Uterus (tissue), 4 donors: ENCODE measurements at places on chromosomes 3 and 15. TPM values are rescaled to one million over a fixed set of nuclear protein-coding genes. Genes with fewer than 3 reads are reported as not detected.

Gene TMCO5A
- not detected for total RNA-seq

Gene AADACL2
- not detected for total RNA-seq

Gene SNURF
- 22.2 TPM for total RNA-seq

Gene TRANK1
- total RNA-seq = 10.6 TPM

Gene CCDC39
- total RNA-seq = not detected

Gene SMCO1
- total RNA-seq = not detected

Gene ABHD17C
- 5.5 TPM for total RNA-seq

Gene PLS1
- 1.8 TPM for total RNA-seq

Gene SEMA7A
- 16.9 TPM for total RNA-seq

Gene OR5K2
- not detected for total RNA-seq

Gene HRH1
- total RNA-seq = 16.3 TPM

Gene PPP1R14D
- total RNA-seq = not detected

Gene CPOX
- 15.6 TPM for total RNA-seq

Gene PLXNB1
- 23.5 TPM for total RNA-seq

Gene CYP19A1
- total RNA-seq = not detected

Gene RETNLB
- total RNA-seq = not detected

Gene FAH
- 8.2 TPM for total RNA-seq

Gene P2RY12
- 0.95 TPM for total RNA-seq

Gene LRRC2
- total RNA-seq = 10.7 TPM

Gene FRMD4B
- total RNA-seq = 9.4 TPM

Gene ABTB1
- 14.4 TPM for total RNA-seq

Gene B3GNT5
- 9.7 TPM for total RNA-seq

Gene CAV3
- not detected for total RNA-seq

Gene CFAP161
- 3.3 TPM for total RNA-seq

Gene AGTR1
- total RNA-seq = 7.1 TPM

Gene RLBP1
- not detected for total RNA-seq

Gene NIT2
- total RNA-seq = 12.4 TPM

Gene LZTFL1
- 27.7 TPM for total RNA-seq

Gene CKMT1A
- total RNA-seq = not detected

Gene AMIGO3
- not detected for total RNA-seq

Gene SCN5A
- 1.6 TPM for total RNA-seq
